ENCODE measurements at places on chromosomes 11 and 22.
A peak's percentile ranks its signal among the peaks of the same experiment; 100 is the strongest.

DNA sequence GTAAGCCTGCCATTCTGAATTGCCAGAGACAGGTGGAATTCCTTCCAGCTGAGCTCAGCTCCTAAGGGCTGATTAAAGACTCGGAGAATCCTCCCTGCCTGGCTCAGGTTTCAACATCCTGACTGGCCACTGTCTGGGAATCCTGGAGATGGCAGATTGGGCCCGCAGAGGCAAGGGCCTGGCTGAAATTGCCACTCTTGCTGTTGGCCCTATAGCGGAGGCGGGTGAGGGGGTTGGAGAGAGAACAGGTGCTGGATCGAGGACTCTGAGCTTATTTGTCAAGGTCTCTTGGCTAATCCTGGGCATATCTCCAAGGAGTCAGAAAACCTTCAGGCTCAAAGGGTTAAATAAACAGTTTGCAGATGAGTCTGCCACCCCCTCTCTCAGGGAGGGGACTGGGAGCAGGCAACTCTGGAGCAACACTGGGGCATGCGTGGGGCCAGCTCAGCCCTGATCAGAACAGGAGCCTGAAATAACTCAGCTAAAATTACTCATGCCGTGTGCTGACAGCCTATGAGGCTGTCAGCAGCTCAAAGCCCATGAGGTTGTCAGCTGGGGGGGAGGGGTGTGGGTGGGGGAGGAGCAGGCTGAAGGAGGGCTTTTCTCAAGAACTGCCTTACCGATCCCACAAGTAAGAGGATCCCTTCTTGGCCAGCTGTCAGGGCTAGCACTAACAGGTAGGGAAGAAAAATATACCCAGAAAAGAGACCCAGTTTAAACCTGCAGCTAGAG, 14.7 kb upstream of the MFRP start:
- DNase-seq = no peak

- DNase-seq = no peak
Observed at GRCh38 chr11:85279267-85279666, 347.9 kb downstream of the DLG2 start.

DNA sequence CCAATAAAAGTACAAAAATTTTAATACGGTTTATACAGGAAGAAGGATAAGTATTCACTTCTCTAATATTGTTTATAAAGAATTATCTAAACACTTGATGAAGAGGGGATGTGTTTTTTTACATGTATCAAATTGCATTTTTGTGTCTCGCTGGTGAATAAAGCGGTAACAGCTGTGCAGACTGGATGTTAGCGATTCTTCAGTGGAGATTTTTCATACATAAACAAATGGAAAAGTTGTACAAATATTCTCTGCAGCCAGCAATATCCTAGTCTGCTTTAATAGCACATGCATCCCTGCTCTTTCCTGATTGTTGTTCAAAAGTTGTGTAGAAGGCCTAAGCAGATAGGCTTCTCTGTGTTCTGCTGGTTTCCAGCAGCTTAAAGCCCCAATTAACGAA, 369.3 kb downstream of the SOX6 start:
- no peak for DNase-seq

DNA sequence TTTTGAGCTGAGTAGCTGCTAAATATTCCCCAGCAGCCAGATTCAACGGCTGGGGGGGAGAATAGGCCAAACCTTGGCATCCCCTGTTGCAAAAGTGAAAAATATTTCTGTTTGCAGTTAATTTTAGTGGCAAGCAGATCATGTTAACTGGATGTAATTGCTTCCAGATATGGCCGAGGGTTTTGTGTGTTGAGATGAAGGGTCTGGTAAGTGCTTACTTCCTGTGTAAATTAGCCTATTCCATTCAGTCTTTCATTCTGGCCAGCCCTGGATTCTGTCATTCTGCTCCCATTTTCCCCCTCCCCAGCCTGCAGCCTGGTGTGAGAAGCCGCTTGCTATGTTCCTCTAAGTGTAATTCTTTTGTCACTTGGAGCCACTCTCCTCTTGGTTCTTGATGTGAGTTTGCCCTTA, 17.4 kb downstream of the ZBTB16 start:
- no peak for DNase-seq

DNA sequence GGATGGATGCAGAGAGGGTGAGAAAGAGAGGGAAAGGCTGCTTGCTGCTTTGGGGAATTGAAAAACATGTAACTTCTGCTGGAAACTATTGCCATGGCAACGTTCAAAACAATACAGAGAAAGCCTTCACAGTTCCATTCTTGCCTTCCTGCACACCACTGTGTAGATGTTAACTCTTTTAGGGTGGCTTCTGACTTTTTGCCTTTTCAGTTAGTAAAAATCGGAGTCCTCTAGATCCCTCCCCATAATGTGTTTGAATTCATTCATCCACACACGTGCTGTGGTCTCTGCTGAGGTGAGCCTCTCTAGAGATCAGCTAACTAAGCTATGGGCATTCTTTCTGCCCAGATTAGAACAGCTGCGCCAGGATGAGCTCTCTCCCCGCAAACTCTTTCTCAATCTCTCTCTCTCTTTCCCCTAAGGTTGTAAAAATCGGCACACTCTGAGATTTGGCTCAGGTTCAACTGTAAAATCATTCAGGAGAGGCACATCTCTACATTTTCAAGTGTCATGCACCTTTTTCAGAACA, 1178.3 kb downstream of the LRRC4C start:
- DNase-seq = no peak

- DNase-seq = no peak
Observed at GRCh38 chr22:46977656-46978343, 215.3 kb downstream of the TBC1D22A start.

GRCh38 chr11:64165842-64166635, at the start of gene MACROD1:
Gene MACROD1, minus strand, starts transcription at chr11:64166113. Its CDS starts 119 bp downstream, at chr11:64165994.
- peak; percentile 42 for DNase-seq

- DNase-seq = no peak
Observed at GRCh38 chr22:29184849-29185490, 20.7 kb upstream of the EMID1 start.

- DNase-seq = no peak
Observed at GRCh38 chr11:304915-305843, 2.4 kb upstream of the IFITM2 start.

DNA sequence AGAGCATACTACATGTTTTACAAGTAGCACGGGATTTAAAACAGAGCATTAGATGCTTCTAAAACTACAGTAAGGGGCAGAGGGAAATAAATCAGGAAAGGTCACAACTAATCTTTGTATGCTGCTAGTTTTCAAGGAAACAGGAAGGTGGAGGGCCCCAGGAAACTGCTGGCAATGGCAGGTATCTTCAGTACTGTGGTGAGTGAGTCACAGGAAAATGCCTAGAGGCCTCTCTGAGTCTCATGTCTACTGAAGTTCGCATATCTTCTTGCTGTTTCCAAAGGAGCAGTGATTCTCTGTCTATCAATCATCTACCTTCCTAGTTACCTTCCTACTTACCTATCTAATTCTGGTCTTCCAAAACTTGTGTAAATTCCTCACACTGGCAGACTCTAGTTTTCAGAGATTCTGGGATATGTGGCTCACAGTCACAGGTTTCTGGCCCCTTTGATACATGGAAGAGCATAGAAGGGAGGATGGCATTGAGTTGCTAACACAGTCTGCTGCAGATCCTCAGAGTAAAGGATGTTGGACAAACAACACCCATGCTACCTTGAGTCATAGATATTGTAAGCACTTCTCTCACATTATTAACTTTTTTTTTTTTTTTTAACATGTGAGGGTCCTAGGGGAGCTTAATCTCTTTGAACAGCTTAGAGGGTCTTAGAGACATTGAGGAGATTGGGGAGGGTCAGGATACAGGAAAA, 58.8 kb upstream of the SYN3 start:
- no peak for DNase-seq

DNA sequence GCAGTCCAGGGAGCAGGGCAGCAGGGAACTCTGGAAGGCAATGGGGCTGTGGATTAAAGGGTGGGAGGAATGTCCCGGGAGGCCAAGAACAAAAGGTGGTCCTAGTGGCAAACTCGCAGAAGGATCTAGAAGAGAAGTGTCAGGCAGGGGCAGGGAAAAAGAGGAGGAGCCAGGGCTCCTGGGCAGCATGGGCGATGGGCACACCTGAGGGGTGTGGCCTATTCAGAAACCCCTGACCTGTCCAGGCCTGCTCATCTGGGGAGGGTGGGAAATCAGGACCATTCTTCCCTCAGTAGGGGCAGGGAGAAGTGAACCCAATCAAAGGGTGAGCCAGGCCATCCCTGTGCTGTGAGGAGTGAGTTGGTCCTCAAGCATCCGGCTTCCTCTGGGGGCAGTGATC, 108.6 kb downstream of the TRIM29 start:
- no peak for DNase-seq

GRCh38 chr22:49752598-49753091, 75.0 kb downstream of the BRD1 start:
- no peak for DNase-seq

All from stimulated activated CD4-positive, alpha-beta T cell treated with anti-CD3 and anti-CD28 coated beads, Interleukin-15, amount 100 ng/mL, for 1 hour (primary cell).